ENCODE measurements at places on chromosomes 12 and 14. TPM values are rescaled to one million over a fixed set of nuclear protein-coding genes. Genes with fewer than 3 reads are reported as not detected.

FOXM1 gene
- 38.6 TPM for total RNA-seq

CCDC175 gene
- not detected for total RNA-seq

ALDH2 gene
- 0.36 TPM for total RNA-seq

C12orf42 gene
- not detected for total RNA-seq

C3AR1 gene
- 1.2 TPM for total RNA-seq

SPTSSA gene
- total RNA-seq = 36.3 TPM

NELL2 gene
- 1.1 TPM for total RNA-seq

TOMM20L gene
- total RNA-seq = not detected

MIPOL1 gene
- total RNA-seq = 3.2 TPM

ADSS1 gene
- 3.2 TPM for total RNA-seq

SIX4 gene
- 4.1 TPM for total RNA-seq

C12orf50 gene
- total RNA-seq = not detected

MORN3 gene
- total RNA-seq = not detected

TAS2R20 gene
- 0.24 TPM for total RNA-seq

GRCh38 chr12:109752117-109753053 lies 38.8 kb downstream of the FAM222A start:
- no peak for DNase-seq

- DNase-seq = no peak
Observed at GRCh38 chr14:95059126-95059525, 98.2 kb downstream of the DICER1 start.

GRCh38 chr12:130711756-130712155 lies 4.3 kb downstream of the RIMBP2 start:
- no peak for DNase-seq

- no peak for DNase-seq
Observed at GRCh38 chr12:4957761-4958160, 48.1 kb downstream of the KCNA1 start.

DNA sequence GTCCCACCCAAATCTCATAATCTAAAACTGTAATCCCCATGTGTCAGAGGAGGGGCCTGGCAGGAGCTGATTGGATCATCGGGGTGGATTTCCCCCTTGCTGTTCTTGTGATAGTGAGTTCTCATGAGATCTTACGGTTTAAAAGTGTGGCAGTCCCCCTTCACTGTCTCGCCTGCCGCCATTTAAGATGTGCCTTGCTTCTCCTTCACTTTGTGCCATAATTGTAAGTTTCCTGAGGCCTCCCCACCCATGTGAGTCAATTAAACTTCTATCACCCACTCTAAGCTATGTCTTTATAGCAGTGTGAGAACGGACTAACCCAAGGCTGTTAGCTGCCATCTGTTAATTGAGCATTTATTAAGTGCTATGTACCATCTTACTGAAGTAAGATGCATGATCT lies 105.1 kb downstream of the PTPN11 start:
- no peak for DNase-seq

- no peak for DNase-seq
Observed at GRCh38 chr12:17416748-17417147, 673.2 kb downstream of the RERGL start.

GRCh38 chr14:56730538-56731145 lies 79.6 kb downstream of the OTX2 start:
- no peak for DNase-seq

GRCh38 chr12:64767495-64767894 lies 8.3 kb upstream of the GNS start:
- no peak for DNase-seq

DNA sequence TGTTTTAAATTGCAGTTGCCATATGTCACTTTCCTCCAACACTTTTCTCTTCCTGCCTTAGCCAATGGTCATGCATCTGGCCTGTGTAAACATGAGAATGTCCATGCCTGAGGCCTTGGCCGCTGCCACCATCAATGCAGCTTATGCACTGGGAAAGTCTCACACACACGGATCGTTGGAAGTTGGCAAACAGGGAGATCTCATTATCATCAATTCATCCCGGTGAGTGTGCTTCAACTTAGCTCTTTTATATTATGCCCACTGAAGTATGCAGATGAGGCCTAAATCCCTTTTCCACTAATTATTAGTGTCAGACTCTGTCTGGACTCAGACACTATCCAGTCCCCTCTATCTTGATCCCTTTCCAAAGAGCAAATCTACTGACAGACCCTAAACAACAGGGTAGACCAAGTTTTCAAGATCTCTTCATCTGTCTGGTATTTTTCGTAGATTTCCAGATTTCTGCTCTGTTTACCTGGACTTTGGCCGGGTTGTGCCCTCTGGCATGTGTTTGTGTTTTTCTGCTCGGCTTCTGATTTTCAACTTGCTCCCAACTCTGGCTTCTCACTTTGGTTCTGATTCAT lies 23.2 kb downstream of the AMDHD1 start:
- DNase-seq = peak; percentile 23

GRCh38 chr12:6970096-6970527 lies 352 bp downstream of the PHB2 start:
- DNase-seq = peak; percentile 3

- no peak for DNase-seq
Observed at GRCh38 chr12:10406725-10407124, 2.8 kb downstream of the KLRC4 start.

GRCh38 chr14:37792124-37792523 lies 196.7 kb downstream of the TTC6 start:
- DNase-seq = no peak

- DNase-seq = no peak
Observed at GRCh38 chr12:92566448-92567019, 136.3 kb upstream of the PLEKHG7 start.

- DNase-seq = no peak
Observed at GRCh38 chr12:49897276-49897675, 6.4 kb downstream of the FAIM2 start.

DNA sequence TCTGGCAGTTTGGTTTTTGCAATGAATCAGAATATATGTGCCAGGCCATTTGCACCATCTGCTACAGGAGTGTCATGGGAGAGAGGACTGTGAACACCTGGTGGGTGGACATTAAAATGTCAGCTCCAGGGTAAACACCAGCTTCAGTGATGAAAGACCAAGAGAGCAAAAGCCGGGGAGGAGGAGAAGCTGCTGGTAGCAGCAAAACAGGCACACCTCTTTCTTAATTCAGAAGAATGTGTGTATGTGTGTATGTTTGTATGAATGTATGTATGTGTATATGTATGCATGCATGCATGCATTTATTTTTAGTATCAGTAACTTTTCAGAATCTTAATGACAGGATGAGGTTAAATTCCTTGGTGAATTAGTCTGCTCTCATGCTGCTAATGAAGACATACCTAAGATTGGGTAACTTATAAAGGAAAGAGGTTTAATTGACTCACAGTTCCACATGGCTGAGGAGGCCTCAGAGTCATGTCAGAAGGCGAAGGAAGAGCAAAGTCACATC lies 357.4 kb upstream of the PRICKLE1 start:
- peak; percentile 15 for DNase-seq

- no peak for DNase-seq
Observed at GRCh38 chr14:100827101-100828021, 1.4 kb downstream of the MEG3 start.

DNA sequence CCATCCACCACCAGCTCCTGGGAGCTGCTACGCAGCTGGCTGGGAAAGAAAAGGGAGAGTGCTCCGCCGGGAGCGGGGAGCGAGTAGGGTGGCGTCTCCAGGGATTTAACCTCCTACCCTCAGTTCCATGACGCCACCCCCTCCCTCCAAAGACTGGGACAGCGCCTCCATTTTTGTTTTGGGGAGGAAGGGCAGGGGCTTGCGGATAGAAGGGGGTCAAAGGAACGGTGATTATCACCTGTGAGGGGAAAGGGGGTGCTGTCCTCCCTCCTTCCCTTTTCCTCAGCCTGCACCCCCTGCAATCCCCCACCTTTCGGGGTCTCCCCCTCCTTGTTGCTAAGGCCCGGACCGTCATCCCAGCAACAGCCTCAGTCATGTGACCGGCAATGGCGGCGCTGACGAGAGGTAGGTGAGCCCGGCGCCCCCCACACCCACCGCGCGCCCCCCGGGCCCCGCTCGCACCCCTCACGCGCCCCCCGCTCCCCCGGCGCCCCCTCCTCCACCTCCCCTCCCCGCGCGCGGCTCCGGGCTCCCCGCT lies at the start of gene DTX3:
TSS of gene DTX3 (plus strand) at position 371 of the 538 bp plus-strand sequence. CDS start 1,694 bp downstream, outside the sequence.
- peak; percentile 31 for DNase-seq

DNA sequence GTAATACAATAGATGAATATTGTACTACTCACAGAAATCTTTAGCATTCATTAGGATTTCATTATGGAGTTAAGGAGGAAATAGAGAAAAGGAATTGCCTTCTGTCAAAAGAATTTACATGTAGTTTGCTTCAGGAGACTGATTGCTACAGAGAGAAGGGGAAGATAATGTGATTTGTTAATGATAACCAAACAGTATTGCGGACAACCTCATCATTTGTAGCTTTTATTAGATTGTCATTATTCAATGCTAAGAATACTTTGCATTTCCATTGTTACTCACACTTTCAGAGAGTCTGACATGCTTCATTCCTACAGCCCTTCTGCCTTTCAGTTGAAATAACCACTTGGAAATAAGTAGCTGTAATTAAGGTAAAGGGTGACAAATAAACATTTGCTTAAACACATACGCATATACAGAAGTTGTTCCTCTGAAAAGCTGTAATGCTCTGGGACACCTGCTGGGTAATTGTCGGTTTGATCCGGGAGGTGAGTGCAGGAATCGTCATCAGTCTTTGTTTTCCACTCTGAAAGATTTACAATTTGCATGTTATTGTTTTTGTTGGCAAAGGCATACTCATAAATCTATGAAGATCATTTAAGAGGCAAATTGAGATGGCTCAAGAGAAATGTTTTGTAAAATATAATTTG lies 600.2 kb downstream of the TRHDE start:
- no peak for DNase-seq

- DNase-seq = no peak
Observed at GRCh38 chr14:50530794-50531365, 1.5 kb downstream of the MAP4K5 start.

DNA sequence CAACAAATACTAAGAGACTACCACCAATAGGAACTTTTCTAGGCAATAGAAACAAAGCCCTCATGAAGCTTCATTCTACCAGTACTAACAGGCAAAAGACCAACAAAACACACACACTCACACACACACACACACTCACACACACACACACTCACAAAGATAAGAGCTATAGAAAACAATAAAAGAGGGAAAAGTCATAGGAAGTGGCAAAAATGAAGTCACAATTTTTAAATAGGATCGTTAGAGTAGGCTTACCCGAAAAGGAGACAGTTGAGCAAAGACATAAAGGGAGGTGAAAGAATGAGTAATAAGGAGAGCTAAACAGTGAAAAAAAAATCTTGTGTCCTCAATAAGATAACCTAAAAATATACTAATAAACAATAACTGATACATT lies 66.5 kb downstream of the C2CD5 start:
- no peak for DNase-seq

DNA sequence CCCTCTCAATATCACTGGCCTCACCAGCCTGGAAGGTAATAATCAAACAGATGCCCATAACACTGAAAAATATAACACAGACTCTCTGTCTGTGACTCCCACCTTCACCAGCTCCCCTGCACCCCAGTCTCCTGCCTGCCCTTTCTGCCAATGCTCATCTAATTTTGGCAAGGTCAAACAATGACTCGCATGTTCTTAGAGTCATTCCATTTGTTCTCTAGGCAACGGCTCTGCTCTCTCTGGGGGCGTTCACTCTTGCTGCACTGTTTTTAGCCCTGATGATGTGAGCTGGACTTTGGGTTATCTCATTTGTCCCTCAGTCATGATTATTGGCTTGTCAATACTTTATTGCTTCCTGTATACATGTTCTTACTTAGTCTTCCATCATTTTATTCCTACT lies 691.8 kb downstream of the FLRT2 start:
- no peak for DNase-seq
